Activated naive CD4-positive, alpha-beta T cell treated with anti-CD3 and anti-CD28 coated beads for 36 hours (primary cell): ENCODE measurements at places on chromosomes 7 and 10.
A peak's percentile ranks its signal among the peaks of the same experiment; 100 is the strongest.

DNA sequence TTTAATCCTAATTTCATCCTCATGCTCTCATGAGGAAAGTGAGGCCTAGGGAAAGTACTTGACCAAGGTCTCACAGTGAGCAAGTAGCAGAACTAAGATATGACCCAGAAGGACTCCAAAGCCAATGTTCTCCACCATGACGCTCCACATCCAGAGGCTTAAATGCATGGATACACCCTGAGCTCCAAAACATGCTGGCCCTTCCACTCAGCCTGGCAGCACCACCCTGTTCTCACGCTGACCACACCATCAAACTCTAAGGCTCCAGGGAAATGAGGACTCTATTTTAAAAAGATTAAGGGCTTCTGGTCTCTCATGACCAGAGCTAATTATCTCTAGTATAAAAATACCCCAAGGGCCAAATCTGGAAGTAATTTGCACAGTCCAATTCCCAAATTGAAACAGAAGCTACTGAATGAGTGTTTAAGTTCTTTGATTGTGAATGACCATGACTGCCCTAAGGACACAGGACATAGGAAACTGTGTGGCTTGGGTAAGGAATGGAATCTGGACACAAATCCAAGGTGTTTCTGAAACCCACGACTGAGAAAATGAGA, 71.1 kb upstream of the ABLIM1 start:
- DNase-seq, result no peak

- no peak for DNase-seq
These were observed 37.0 kb downstream of the FAM171A1 start for GRCh38 chr10:15333909-15334649.

- no peak for DNase-seq
These were observed 1.6 kb upstream of the SPAG6 start for GRCh38 chr10:22343731-22344130.

DNA sequence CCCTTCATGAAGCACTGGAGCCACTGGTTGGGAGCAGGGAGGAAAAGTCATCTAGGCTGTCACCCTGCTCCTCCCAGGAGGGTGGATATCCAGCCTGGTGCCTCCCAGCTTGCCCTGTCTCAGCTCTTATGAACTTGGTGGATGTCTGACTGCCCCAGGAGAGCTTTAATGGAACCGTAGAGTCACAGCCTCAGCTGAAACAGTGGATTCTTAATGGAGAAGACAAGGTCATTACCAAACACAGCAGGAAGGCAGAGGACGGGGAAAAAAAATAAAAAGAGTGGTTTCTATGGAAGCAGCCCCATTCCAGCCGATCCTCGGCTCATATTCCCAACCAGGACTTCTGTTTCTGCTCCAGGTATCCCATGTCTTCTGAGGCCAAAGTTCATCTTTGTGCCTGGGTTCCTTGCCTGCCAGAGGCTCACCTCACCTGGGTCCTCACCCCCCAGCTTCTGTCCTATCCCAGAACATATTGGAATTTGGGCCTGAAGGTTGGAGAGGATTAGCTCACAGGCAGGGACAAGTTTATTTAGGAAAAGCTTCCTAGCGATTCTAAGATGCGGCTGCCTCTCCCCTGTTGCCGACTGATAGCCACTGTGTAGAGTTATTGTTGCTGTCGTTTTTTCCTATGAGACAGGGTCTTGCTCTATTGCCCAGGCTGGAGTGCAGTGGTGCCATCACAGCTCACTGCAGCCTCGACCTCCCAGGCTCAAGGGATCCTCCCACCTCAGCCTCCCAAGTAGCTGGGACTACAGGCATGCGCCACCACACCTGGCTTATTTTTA, 15.6 kb downstream of the CCL26 start:
- no peak for DNase-seq

DNA sequence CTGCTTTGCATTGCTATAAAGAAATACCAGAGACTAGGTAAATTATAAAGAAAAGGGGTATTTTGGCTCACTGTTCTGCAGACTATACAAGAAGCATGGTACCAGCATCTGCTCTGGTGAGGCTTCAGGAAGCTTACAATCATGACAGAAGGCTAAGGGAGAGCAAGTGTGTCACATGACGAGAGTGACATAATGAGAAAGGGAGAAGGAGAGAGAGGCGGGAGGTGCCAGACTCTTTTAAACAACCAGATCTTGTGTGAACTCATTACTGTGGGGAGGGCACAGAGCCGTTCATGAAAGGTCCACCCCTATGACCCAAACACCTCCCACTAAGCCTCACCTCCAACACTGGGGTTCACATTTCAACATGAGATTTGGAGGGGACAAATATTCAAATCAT, 59.0 kb upstream of the WNT16 start:
- no peak for DNase-seq

GRCh38 chr10:98339799-98340198, 71.8 kb upstream of the LOXL4 start:
- no peak for DNase-seq

GRCh38 chr7:106167439-106168136, 55.5 kb upstream of the SYPL1 start:
- DNase-seq, result no peak

- DNase-seq, result no peak
These were observed 134.6 kb downstream of the CHRM2 start for GRCh38 chr7:137003086-137003485.

- no peak for DNase-seq
These were observed 63.5 kb upstream of the PRSS58 start for GRCh38 chr7:142321391-142321790.

DNA sequence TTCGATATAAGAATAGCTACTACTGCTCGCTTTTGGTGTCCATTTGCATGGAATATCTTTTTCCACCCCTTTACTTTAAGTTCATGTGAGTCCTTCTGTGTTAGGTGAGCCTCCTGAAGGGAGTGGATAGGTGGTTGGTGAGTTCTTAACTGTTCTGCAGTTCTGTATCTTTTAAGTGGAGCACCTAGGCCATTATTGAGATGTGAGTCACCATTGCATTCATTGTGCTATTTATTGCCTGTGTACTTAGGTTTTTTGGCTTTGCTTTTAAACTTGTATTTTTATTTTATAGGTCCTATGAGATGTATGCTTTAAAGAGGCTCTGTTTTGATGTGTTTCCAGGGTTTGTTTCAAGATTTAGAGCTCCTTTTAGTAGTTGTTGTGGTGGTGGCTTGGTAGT, 1430.8 kb downstream of the REEP3 start:
- DNase-seq, result no peak

GRCh38 chr10:105743343-105744056, 1102.4 kb downstream of the SORCS3 start:
- DNase-seq, result no peak

GRCh38 chr7:137903382-137904169, 56.8 kb upstream of the DGKI start:
- DNase-seq, result peak; percentile 74
